ENCODE measurements at places on chromosomes 16 and 17. TPM values are rescaled to one million over a fixed set of nuclear protein-coding genes. Genes with fewer than 3 reads are reported as not detected.

GRCh38 chr16:73083271-73083670, 35.3 kb upstream of the ZFHX3 start:
- DNase-seq, result no peak

DNA sequence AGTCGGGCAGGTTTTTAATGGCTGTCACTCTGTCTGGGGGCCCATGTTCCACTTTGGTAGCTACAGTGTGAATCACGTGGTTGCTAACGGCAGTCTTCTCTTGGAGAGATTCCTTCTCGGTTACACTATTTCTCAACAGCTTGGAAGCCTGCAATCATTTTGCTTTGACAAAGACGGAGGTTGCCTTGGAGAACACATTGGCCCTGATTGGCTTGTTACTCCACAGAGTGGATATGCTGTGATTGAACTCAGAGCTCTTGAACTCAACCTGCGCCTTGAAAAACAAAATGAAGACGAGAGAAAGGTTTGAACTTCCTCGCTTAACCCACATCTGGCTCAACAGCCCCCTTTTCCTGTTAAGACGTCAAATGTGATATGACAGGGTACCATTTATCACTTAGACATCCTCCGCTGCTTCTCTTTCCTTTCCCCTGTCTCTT, 218.9 kb downstream of the MAF start:
- peak; percentile 49 for DNase-seq

DNA sequence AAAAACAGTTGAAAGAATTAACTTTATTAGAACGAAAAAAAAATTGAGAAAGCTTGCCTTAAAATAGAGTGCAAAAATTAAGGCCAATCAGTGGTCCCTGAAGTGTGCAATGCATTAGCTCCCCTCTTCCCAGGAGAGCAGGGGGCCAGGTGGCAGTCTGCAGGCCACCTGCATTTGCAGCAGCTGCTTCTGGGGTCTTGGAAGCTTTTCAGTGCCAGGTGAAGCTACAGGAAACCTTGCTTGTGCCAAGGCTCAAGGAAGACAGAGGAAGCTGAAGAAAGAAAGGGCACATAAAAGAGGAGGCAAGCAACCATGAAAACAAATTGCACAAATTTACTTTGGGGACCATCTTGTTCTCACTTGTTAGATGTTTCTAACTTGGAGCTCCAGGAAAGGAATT, 50.5 kb upstream of the MTMR4 start:
- no peak for DNase-seq

Gene ANKFN1
- total RNA-seq, result 0.10 TPM

DNA sequence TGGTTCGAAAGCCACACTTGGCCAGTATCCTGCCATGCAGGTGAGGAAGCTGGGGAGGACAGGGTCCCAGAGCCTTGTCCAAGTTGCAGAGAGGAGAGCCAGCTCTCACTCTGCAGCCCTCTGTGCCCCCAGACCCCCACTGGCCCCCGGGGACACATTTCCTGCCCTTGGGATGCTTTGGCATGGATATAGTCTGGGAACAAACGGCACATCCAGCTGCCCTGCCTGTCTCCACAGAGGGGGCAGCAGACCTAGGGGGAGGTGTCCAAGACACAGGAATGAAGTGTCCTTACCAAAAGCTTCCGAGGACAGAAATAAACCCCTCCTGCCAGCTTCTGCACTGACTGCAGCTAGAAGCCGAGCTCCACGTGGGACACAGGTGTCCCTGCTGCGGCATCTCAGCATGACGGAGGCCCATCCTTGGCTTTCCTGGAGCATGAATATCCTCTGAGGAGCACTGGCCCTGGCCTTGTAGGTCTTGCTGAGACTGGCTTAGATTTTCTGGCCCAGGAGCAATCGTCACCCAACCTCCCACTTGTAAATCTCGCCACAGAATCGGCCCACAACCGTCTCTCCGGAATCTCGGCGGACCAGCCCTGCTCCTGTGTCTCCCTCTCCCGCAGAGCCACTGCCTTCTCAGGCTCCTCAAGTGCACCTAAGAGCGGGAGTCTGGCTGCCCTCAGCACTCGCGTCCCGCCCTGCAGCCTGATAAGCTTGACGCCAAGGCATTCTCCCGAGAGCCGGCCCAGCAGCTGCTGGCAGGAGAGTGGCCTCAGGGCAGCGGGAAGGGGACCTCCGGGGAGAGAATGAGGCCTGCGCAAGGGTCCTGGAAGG, 1.1 kb upstream of the CAPN15 start:
- peak; percentile 80 for DNase-seq

- DNase-seq, result peak; percentile 71
These were observed 102.6 kb downstream of the ZNF778 start for GRCh38 chr16:89319886-89320781.

DNA sequence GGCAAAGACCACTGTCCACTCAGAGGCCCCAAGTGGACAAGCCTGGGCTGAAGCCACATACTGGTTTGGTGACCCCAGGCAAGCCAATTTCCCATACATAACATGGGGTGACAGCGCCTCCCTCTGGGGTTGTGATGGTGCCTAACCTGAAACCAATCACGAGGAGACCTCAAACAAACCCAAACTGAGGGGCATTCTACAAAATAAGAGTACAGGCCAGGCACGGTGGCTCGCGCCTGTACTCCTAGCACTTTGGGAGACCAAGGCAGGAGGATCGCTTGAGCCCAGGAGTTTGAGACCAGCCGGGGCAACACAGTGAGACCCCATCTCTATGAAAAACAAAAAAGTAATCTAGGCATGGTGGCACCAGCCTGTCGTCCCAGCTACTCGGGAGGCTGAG, 3.6 kb downstream of the P2RX5 start:
- no peak for DNase-seq

Gene KRTAP3-1
- not detected for total RNA-seq

Gene HSD17B2
- total RNA-seq, result 76.7 TPM

DNA sequence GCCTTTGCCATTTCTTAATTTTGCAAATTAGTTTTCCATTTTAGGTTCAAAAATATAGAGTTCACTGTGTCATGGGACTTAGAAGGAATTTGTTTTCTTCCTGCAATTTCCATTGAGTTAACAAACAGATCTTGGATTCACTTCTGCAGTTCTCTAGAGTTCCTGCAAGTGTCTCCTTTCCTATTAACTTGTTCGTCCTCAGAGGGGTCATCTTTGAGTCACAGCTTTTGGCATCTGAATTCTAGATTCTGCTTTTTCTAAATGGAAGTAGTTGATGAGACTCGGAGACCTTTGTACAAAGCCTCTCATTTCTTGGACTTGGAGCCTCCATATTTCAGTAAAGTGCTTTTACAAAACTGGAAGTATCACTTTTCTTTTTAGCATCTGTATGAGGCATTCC, 323.3 kb downstream of the BCAS3 start:
- peak; percentile 11 for DNase-seq

Gene HOXB6
- 4.8 TPM for total RNA-seq

GRCh38 chr17:78166416-78166815, 2.0 kb upstream of the SYNGR2 start:
- DNase-seq, result no peak

Gene TAX1BP3
- total RNA-seq, result 218 TPM

DNA sequence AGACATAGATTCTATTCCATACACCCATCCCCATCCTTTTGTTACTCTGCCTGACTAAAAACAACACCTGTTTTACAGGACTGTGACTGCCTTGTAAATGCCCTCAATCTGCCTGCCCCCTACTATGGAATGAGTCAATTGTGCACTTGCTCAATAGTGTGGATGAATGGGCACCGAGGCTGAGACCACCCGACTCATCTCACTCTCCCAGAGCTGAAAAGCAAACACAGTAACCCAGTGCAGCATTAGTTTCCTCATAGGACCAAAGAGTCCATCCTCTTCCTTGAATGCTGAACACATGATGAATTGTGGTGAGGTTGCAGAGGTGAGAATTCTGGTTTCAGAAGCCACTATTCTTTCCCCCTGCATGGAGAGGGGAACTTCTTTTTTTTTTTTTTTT, 233.7 kb downstream of the ZFHX3 start:
- DNase-seq, result no peak

DNA sequence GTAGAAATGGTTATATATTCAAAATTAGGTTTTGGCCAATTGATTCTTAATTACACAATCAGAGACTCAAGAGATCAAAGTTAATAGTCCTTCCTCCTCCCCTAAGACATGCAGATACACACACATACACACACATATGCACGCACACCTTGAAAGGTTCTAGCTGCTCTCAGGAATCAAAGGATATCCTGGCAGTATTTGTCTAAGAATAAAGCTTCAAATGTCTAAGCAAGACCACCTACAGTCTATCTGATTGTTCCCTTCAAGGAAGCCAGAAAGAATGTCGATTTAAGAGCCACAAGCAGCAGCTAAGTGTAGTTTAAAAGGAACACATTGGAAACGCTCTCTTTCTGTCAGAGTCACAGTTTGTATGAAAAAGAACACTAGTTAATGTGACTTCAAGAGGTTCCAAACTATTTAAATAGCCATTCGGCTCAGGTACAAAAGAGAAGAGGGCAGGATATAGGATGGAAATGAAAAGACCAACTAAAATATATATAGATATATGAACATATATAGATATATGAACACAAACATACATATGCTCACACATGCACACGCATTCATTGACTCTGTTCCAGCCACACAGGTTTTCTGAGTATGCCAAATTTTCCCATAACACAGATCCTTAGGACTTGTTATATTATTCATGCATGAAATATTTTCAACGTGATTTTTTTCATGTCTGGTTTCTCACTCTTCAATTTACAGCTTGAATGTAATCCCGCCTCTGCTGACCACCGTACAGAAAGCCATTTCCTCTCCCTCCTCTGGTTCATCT, 79.0 kb downstream of the CDH8 start:
- no peak for DNase-seq

GRCh38 chr17:77927777-77928518, 30.6 kb upstream of the TNRC6C start:
- DNase-seq, result no peak

GRCh38 chr16:57643910-57644309, 15.5 kb downstream of the ADGRG1 start:
- DNase-seq, result no peak

Gene CDRT15L2
- total RNA-seq, result not detected

Gene CRYBA1
- not detected for total RNA-seq

- peak; percentile 55 for DNase-seq
These were observed 537 bp downstream of the CNOT1 start for GRCh38 chr16:58628845-58629732.

Gene KIF19
- 0.20 TPM for total RNA-seq

GRCh38 chr16:87613961-87614360, 11.7 kb downstream of the JPH3 start:
- DNase-seq, result no peak

DNA sequence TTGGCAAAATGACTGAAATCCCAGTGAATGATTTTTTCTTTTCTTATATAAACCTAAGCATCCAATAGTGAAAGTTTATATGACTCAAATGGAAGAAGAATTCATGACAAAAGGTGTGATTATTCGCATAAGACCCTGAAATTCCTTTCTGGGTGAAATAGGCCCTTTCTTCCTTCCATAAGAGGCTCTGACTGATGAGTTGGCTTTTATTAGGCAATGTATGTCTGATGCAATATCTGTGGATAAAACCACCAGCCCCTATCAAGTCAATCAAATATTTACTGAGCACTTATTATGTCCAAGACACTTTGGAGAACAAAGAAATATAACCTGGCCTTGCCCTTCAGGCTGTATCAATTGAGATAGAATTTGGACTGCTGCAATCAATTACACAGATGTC, 316.6 kb downstream of the CDH13 start:
- DNase-seq, result no peak

DNA sequence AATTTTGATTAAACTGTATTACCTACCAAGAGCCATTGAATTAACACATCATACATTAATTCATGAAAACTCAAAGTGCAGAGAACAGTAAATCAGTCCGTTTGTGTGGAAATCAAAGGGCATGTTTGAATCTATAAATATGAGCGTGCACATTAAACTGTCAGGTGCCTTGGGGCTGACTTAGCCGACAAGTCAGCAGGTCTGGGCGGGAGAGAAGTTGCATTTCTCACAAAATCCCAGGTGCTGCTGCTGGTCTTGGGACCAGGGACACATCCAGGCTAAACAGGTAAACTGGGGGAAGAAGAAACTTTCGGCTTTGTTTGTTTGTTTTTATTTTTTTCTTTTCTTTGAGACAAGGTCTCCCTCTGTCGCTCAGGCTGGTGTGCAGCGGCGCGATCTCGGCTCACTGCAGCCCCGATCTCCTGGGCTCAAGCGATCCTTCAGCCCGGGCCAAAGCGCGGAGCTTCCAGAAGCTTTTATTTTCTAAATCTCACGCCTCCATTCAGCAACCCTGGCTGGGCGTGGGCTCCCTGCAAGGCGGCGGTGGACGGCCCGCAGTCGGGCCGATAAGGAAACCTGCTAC, 213.9 kb downstream of the MRTFB start:
- peak; percentile 77 for DNase-seq

GRCh38 chr16:85469929-85470590, 143.1 kb upstream of the GSE1 start:
- no peak for DNase-seq

DNA sequence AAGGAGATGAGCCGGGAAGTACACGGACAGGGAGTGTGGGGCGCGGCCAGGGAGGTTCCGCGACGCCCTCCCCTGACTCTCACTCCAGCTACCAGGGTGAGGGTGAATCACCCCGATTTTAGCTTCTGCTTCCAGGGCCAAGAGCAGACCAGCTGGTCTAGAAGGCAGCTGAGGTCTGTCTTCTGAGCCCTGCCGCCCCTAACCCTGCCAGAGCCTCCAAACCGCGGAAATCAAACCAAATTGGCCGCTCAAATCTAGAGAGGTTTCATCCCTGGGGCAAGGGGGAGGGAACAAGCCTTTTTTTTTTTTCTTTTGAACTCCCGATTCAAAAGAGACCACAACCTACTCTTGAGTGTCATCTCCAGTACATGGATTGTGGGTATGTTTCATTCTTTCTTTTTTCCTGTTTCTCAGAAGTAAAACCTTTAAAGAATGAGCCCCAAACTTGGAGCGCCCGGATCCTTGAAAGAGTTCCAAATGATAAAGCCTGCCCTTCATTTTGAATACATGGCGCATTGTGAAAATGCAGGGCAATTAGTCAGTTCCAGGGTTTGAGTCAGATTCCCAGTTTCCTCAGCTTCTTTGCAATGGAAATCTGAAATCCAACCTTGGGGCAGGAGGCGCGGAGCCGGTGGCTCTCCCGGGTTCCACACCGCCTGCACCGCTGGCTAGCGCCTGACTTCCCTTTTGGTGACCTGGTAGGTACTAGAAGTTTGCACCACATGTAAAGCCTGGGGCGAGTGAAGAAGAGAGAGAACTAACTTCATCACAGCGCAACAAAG, 16.5 kb upstream of the ZFHX3 start:
- DNase-seq, result no peak

Gene UNC13D
- total RNA-seq, result 2.2 TPM

GRCh38 chr16:19138601-19139000, 24.8 kb downstream of the ITPRIPL2 start:
- peak; percentile 73 for DNase-seq

Gene TBC1D3G
- not detected for total RNA-seq

DNA sequence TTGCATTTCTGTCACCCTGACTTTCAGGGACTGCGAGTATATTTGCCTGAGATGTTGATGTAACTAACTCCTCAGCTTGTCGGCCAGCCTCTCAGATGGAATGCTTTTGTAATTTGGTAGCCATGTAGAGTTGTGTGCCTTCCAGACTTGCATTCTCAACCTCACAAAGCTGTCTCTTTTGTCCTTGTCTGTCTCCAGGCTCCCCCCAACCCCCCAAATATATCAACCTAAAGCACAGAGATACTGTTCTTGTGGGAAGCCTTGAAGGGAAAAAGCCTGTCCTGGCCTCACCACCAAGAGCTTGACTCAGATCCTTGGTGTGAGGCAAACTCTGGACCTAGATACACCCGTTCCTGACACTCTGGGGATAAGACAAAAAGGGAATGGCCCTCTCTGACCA, 18.4 kb downstream of the SAP30BP start:
- no peak for DNase-seq

Gene RTN4RL1
- 1.4 TPM for total RNA-seq

Gene ACSM3
- 46.7 TPM for total RNA-seq
